ENCODE measurements at places on chromosomes 16 and 17.

DNA sequence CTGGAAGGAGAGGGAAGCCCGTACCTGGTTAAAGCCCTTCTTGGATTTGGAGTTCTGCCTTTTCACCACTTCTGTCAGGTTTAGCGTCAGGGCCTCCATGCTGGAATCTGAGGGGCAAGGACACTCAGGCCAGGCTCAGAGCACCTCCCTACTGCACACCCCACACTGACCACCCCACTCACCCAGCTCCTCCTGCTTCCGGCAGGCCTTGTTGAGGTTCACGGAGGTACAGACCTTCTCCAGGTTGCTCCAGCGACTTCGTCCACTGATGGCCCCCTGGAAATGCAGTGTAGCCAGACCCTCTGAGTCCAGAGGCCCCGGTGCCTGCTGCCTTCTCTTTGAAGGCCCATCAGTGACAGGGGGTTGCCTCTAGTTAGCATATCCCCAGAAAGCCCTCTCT, 14.1 kb upstream of the PIK3R6 start:
- no peak for DNase-seq

DNA sequence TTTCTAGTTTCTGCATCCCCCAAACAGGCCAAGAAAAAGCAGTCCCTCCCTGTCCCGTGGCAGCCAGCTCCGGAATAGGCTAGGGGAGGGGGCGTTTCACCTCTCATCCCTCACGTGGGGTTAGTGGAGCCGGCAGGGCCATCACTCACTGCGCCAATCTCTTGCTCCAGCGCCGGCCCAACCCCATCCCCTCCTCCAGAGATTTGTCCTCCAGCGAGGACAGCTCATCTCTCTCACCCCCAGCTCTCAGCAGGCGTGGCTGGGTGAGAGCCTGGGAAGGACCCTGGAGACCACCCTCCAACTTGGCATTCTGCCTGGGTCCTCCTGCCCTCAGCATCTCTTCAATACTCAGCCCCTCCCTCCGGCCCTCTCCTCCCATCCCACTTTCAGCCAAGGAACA, 74.1 kb downstream of the TMEM132E start:
- DNase-seq, result no peak

DNA sequence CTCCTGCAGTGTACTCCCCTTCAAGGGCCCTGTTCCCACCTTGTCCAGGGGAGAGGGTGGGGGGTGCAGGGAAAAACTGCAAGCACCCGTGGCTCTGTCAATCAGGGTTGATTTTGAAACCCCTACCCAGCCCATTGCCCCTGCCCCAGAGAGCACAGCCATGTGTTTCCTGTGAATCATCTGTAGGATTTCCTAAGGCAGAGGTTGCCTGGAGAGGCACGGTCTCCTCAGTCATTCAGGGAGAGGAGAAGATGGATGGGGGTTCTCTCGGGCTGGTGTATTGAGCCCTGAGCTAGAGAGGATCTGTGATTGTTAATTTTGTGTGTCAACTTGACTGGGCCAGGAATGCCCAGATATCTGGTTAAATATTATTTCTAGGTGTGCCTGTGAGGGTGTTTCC, 3.5 kb upstream of the AGRP start:
- DNase-seq, result no peak

DNA sequence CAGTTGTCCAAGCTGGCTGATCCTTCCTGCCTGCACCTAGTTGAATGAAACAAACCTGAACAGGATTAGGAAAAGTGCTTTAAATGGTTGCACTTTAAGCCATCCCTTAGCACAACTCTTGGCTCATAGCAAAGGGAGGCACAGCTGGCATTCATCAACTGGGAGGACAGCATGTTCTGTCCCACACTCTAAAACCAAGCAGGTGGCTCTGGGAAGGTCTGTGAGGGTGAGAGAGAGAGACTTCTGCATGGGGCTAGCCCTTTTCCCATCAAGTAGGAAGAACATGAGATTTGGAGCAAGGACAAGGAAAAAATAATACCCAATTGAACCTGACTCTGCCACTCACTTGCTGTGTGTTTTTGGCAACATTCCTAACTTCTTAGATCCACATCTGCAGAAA, 140.9 kb upstream of the CCL2 start:
- no peak for DNase-seq

- peak; percentile 66 for DNase-seq
These were observed 18.6 kb downstream of the GRIN2C start for GRCh38 chr17:74840989-74841666.

GRCh38 chr16:5385115-5385514, 287.5 kb upstream of the EEF2KMT start:
- DNase-seq, result no peak

Data from substantia nigra (tissue), 51 donors.